IMR-90 (cell line): ENCODE measurements at places on chromosomes 16 and 17. TPM values are rescaled to one million over a fixed set of nuclear protein-coding genes. Genes with fewer than 3 reads are reported as not detected.

The PHOSPHO1 gene
- under 0.01 TPM in 2 replicates for total RNA-seq

The NEK8 gene
- total RNA-seq: 3.1 and 5.2 TPM in 2 replicates

DNA sequence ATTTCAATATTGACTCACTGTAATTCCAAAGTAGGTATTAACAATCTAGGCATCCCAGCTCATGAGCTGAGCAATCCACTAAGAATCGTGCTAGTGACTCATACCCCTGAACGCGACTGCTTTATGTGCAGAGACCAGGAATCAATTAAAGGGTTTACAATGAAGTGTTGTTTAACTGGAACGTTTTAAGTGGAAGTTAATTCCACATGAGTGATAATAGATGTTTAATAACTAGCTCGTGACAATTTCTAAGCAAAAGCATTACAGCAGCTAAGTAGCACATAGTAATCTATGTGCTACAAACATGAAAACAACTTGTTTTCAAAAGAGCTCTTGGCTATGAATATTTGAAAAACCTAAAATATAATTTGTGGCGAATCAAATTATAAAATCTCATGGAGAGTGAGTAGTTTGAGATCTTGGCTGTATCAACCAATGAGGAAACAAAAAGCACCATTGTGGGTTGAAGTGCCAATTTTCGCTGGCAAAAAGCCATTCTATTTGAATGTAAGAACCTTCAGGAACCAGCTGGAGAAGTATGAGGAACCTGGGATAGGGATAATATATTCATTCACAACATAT is 9.4 kb downstream of the GJC1 start:
- peak; percentile 91 for DNase-seq

DNA sequence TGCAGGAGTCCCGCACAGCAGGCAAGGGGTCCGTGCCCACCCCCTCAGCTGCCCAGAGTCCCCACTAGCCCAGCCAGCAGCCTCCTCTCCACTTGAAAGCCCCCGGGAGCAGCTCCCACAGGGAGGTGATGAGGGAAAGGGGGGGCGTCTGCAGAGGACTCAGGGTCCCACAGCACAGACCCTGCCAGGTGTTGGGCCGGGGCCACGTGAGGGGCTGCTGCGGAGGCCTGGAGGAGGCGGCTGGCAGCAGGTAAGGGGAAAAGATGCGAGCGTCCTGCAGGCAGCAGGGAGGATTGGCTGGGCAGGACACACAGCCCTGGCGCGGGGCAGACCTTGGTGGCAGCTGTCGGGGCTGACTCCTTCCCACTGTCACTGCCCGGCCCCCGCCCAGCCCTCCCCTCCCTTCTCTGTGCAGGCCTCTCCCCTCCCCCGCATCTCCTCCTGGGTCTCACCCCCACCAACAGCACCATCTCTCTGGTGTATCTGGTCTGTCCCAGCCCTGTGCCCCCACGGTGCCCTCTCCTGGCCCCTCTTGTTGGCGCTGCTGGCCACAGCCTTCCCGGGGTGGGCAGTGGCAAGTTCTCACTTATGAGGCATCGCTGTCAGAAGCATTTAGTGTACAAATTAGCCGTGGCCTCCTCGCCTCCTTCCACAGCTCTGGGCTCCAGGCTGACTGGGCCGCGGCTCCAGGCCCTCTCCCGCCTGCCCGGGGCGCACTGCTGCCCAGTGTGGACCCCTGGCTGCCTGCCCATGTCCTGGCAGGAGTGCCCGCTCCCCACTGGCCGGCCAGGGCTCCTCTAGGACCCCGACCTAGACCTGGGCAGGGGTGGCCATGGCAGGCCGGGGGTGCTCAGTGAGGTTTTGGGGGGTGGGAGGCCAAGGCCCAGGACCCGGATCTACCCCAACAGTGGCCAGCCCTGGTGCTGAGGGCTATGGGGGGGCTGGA is 4.4 kb upstream of the PRR35 start:
- no peak for DNase-seq

DNA sequence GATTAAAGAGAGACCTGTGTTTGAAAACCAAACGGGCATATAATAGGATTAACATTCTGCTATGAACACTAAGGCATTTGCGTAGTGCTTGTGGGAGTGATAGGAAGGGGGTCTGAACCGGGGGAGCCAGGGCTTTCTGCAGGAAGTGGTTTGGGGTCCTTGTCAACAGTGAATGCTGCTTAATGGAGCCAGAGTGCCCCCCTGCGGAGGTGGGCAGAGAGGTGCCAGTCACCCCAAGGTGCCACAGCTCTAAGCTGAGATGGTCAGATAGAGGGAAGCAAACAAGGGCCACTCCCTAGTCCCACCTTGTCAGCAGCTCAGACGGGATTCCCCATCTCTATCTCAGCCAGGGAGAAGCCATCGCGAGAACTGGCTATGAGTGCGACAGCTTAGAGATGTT is 17.7 kb downstream of the NAA60 start:
- no peak for DNase-seq

- no peak for DNase-seq
These were observed 817.8 kb upstream of the KIF2B start for GRCh38 chr17:53004902-53005301.

DNA sequence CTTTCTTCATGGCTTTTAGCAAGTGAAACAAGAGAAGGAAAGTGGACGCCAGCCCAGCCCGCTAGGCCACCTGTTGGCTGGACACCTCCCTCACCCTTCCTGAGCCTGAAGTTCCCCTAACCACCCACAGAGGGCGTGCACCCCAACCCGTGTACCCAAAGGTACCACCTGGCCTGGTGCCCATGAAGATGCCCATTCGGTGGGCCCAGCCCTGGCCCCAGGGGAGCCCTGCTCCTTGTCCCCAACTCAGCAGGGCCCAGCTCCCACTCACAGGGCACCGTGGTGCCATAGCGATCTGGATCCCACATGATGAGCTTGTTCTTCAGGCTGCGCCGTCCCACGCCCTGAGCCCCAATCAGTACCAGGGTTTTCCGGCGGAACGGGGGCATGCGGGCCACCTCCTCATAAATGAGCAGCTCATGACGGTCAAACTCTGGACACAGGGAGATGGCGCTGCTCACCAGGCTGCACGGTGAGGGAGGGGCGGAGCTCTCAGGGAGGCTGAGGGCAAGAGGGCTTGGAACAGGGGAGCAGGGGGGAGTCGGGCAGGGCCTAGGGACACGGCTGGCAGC is 26.8 kb downstream of the MPP2 start:
- DNase-seq: no peak

DNA sequence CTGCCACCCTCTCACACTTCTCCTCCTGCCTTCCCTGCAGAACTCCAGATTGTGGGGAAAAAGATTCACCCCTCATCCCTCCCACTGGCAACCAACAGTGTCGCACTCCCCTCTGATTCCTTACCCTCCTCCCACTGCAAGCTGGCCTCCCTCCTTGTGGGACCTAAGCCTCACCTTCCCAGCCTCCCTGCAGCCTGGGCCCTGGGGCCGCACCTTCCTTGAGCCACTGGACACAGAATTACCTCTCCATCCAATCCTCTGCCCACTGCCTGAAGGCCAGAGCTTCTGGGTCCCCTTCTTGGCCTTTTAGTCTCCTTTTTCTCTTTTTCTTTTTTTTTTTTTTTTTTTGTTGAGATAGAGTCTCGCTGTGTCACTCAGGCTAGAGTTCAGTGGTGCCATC is 33.9 kb downstream of the NGFR start:
- DNase-seq: no peak
